ENCODE measurements at places on chromosomes 6 and 20.

- H3K36me3 ChIP-seq = no peaks in the 10 kb centered on the region
- no peak overlapping the region for H3K4me3 ChIP-seq
- H3K27me3 ChIP-seq = no peaks in the 10 kb centered on the region
Measured at GRCh38 chr6:134223796-134224420, 94.0 kb downstream of the SGK1 start.

GRCh38 chr6:137705160-137706082 lies 161.6 kb upstream of the TNFAIP3 start:
- H3K4me3 ChIP-seq = no peak overlapping the region
- peak; percentile 57 for DNase-seq
- no peak overlapping the region for H3K27ac ChIP-seq
- H3K27me3 ChIP-seq = no peaks in the 10 kb centered on the region

DNA sequence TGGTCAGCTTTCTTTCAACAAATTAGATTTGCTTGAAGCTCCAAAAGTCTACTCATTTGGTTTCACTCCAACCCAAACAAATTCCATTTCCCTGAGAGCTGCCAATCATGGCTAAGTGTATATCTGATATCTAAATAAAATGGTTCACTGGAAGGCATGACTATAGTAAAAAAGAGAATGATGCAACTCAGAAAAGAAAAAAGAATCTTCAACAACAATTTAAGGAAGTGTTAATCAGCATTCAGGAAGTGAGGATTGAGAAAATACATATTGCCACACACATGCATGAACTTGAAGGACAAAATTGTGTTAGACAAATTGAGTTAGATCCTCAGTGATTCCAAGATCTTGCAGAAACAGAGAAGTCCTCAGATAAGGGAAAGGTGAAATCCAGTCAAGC lies 972.9 kb upstream of the FLRT3 start:
- H3K4me3 ChIP-seq = no peak overlapping the region
- no peaks in the 10 kb centered on the region for H3K36me3 ChIP-seq
- H3K27me3 ChIP-seq = no peaks in the 10 kb centered on the region
- H3K4me1 ChIP-seq = no peaks in the 10 kb centered on the region

DNA sequence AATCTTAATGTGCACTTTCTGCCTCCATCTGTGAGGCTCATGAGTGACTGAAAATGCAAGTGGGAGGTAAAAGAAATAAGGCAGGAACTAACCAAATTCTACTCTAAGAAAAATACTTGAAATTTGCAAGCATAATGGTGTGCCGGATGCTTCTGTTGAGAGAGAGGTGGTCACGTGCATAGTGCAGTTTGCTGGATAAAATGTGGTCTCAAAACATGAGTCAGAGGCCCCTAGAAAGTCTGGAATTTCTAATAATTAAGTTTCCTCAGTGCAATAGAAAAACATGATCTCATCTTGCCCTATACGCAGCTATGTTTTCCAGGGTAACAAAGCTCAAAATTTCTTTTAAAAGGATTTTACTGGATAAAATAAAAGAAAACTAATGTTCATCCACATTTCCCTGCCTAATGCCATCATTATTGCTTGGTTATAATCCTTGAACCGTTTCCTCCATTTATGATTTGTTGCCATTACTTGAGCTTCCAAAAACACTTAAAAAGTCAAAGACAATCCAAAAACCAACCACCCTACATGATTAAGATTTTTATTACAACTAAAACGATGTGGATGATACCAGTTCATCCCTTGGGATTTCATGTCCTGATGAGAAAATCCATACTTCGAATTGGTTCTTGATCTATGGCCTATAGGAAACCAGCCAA lies 351.7 kb upstream of the ARID1B start:
- H3K4me1 ChIP-seq = peaks cover 3% of the 10 kb centered on the region
- no peaks in the 10 kb centered on the region for H3K36me3 ChIP-seq
- H3K4me3 ChIP-seq = no peak overlapping the region

DNA sequence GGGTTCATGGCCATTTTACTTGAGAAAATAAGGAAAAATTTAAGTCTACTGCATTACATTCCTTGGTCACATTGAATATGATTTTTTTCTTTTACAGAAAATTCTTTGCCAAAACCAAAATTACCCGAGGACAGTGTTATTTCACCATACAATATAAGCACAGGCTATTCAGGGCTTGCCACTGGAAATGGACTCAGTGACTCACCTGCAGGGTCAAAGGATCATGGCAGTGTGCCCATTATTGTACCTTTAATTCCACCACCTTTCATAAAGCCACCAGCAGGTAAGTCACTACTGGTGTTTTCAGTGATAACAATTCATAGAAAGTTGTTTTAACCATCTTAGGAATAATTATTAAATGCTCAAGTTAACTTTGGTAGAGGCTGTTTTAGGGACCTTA lies 16.2 kb downstream of the SOBP start:
- H3K27ac ChIP-seq = no peak overlapping the region
- no peaks in the 10 kb centered on the region for H3K36me3 ChIP-seq
- no peaks in the 10 kb centered on the region for H3K27me3 ChIP-seq
- DNase-seq = no peak

DNA sequence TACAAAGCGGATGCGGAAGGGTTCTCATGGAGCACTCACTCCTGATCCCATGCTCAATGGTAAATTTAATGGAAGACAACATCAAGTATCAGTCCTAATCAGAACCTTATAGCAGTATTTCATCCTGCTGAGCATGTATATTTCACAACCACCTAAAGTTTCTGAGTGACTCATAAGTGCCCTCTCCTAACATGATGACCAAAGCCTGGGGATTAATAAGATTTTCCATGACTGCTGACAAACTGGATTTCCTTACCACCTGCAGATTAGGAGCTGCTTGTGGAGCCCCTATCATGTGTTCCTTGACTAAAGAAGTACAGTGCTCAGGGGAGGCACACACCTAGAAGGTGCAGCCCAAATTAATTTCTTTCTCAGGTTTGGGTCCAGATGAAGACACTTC lies 112.8 kb downstream of the INSM1 start:
- peaks cover 27% of the 10 kb centered on the region for H3K4me1 ChIP-seq
- no peak overlapping the region for H3K4me3 ChIP-seq
- peaks cover 7% of the 10 kb centered on the region for H3K36me3 ChIP-seq
- H3K27ac ChIP-seq = no peak overlapping the region
- no peak for DNase-seq
- H3K27me3 ChIP-seq = no peaks in the 10 kb centered on the region

GRCh38 chr6:166379800-166380199 lies 2.9 kb downstream of the MPC1 start:
- H3K4me3 ChIP-seq = no peak overlapping the region
- H3K4me1 ChIP-seq = peaks cover 7% of the 10 kb centered on the region
- H3K27ac ChIP-seq = peak overlapping the region; percentile 62
- no peak for DNase-seq

DNA sequence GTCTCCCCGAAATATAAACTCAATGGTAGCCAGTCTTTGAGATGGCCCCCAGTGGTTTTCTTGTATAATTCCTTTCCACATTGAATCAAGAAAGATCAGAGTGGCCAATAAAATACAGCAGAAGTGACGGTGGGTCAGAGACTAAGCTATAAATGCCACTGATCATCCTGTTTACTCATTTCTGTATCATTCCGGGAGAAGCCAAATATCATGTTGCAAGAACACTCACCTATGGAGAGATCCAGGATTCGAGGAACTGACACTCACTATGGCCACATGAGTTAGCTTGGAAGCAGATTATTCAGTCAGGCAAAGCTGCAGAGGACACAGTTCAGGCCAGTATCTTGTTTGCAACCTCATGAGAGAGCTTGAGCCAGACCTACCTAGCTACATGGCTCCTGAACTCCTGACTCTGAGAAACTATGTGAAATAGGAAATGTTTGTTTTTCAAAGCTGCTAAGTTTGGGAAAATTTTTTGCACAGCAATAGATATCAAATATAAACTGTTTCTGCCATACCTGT lies 132.4 kb upstream of the ADGRF1 start:
- H3K4me1 ChIP-seq = no peaks in the 10 kb centered on the region
- H3K27ac ChIP-seq = no peak overlapping the region
- no peaks in the 10 kb centered on the region for H3K36me3 ChIP-seq
- H3K4me3 ChIP-seq = no peak overlapping the region

- H3K36me3 ChIP-seq = no peaks in the 10 kb centered on the region
- H3K4me3 ChIP-seq = no peak overlapping the region
- no peaks in the 10 kb centered on the region for H3K4me1 ChIP-seq
Measured at GRCh38 chr6:134436281-134436815, 118.4 kb upstream of the SGK1 start.

GRCh38 chr6:17847203-17847760 lies 140.2 kb downstream of the KIF13A start:
- no peaks in the 10 kb centered on the region for H3K27me3 ChIP-seq
- peaks cover 29% of the 10 kb centered on the region for H3K36me3 ChIP-seq
- H3K4me1 ChIP-seq = no peaks in the 10 kb centered on the region
- no peak overlapping the region for H3K27ac ChIP-seq
- DNase-seq = no peak
- H3K4me3 ChIP-seq = no peak overlapping the region

DNA sequence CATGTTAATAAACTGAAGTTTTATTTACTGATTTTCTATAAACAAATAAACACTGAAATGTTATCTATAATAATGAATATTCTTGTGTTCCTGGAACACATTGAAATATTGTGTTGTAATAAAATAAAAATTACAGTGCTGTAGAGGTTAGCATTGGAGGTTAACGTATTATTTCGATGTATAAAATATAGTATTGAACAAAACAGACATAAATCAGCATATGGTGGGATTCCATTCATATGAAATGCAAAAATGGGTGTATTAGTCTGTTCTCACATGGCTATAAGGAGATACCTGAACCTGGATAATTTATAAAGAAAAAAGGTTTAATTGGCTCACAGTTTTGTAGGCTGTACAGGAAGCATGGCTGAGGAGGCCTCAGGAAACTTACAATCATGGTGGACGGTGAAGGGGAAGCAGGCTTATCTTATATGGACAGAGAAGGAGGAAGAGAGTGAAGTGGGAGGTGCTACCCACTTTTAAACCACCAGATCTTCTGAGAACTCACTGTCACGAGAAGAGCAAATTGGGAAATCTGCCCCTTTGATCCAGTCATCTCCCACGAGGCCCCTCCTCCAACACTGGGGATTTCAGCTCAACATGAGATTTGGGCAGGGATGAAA lies 24.6 kb upstream of the BMP6 start:
- H3K27me3 ChIP-seq = no peaks in the 10 kb centered on the region
- no peak for DNase-seq
- no peaks in the 10 kb centered on the region for H3K36me3 ChIP-seq
- H3K4me1 ChIP-seq = peaks cover 4% of the 10 kb centered on the region

- no peaks in the 10 kb centered on the region for H3K36me3 ChIP-seq
- no peak for DNase-seq
- no peak overlapping the region for H3K4me3 ChIP-seq
- H3K27ac ChIP-seq = no peak overlapping the region
- H3K27me3 ChIP-seq = no peaks in the 10 kb centered on the region
Measured at GRCh38 chr6:12265296-12265695, 24.9 kb upstream of the EDN1 start.

DNA sequence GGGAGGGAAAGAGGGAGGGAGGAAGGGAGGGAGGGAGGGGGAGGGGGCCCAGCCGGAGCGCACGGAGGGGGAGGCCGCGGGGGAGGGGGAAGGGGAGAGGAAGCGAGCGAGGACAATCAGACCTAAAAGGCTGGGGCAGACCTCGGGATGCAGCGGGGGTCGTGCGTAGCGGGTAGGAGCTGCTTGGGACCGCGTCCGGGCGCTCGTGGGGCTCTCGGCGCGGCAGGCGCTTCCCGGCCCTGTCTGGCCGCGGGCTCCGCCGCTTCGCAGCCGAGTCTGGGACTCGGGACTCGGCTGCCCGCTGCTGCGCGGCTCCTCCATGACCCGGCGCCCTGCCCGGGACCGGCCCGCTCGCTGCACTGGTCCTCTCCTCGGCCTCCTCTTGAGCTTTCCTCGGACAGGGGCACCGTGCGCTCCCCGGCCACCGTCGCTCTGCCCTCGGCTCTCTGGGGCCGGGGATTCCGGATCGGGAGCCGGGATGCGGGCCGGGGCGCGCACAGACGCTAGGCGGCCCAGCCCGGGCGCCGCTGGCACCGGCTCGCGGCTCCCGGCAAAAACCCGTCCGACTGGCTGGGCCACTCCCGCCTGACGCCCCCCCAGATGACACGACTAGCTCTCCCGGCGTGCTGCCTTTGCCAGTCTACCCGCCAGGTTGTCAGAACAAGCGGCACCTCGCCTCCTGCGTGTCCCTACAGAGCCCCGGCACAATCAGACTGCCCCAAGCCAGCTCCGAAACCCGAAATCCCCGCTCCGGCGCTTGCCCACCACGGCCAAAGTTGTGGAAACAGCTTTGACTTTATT lies 2.2 kb downstream of the TFAP2A start:
- DNase-seq = peak; percentile 36
- H3K36me3 ChIP-seq = no peaks in the 10 kb centered on the region
- peak overlapping the region; percentile 63 for H3K4me3 ChIP-seq
- H3K27me3 ChIP-seq = peaks cover 12% of the 10 kb centered on the region
- H3K27ac ChIP-seq = no peak overlapping the region

- no peak overlapping the region for H3K27ac ChIP-seq
- H3K36me3 ChIP-seq = no peaks in the 10 kb centered on the region
- no peak for DNase-seq
- no peaks in the 10 kb centered on the region for H3K27me3 ChIP-seq
- no peaks in the 10 kb centered on the region for H3K4me1 ChIP-seq
Measured at GRCh38 chr6:157265635-157266034, 57.7 kb downstream of the TMEM242 start.

GRCh38 chr6:138545621-138545980 lies 46.3 kb upstream of the NHSL1 start:
- H3K4me1 ChIP-seq = peaks cover 26% of the 10 kb centered on the region
- no peaks in the 10 kb centered on the region for H3K27me3 ChIP-seq
- peak overlapping the region; percentile 61 for H3K4me3 ChIP-seq
- no peaks in the 10 kb centered on the region for H3K36me3 ChIP-seq
- peak; percentile 57 for DNase-seq
- H3K27ac ChIP-seq = peak overlapping the region; percentile 76

- no peaks in the 10 kb centered on the region for H3K36me3 ChIP-seq
- no peak overlapping the region for H3K27ac ChIP-seq
- no peaks in the 10 kb centered on the region for H3K27me3 ChIP-seq
- DNase-seq = no peak
- no peak overlapping the region for H3K4me3 ChIP-seq
Measured at GRCh38 chr6:167270499-167271311, 20.4 kb upstream of the UNC93A start.

GRCh38 chr6:2480267-2480966 lies 235.0 kb upstream of the GMDS start:
- no peak overlapping the region for H3K27ac ChIP-seq
- no peaks in the 10 kb centered on the region for H3K4me1 ChIP-seq
- no peaks in the 10 kb centered on the region for H3K27me3 ChIP-seq
- no peak for DNase-seq
- H3K4me3 ChIP-seq = no peak overlapping the region
- H3K36me3 ChIP-seq = no peaks in the 10 kb centered on the region

GRCh38 chr6:136469154-136469553 lies 81.1 kb downstream of the MAP7 start:
- H3K4me3 ChIP-seq = no peak overlapping the region
- peaks cover 9% of the 10 kb centered on the region for H3K4me1 ChIP-seq
- H3K27me3 ChIP-seq = no peaks in the 10 kb centered on the region
- no peaks in the 10 kb centered on the region for H3K36me3 ChIP-seq

GRCh38 chr6:130148181-130148580 lies 74.6 kb downstream of the SAMD3 start:
- H3K27ac ChIP-seq = no peak overlapping the region
- H3K36me3 ChIP-seq = peaks cover 2% of the 10 kb centered on the region
- no peaks in the 10 kb centered on the region for H3K27me3 ChIP-seq
- H3K4me3 ChIP-seq = no peak overlapping the region
- H3K4me1 ChIP-seq = no peaks in the 10 kb centered on the region
- no peak for DNase-seq
